MCF 10A (cell line): ENCODE measurements at places on chromosomes 6 and 20.

DNA sequence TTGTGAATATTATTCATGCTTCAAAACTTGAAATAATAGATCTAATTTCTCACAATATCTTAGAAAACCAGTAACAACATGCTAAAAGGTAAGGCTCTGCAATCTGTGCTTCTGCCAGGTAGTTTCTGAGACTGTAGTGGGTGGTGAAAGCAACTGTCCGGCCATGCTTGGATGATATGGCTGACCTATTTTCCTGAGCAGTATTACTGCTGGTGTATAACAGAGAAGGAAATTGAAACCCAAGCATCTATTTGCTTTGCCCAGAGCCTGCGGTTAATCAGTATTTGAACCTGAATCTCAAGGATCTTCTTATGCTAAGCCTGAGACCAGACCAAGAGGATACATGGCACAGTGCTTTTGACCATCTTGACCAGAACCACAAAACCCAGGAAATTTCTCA, 563.8 kb downstream of the COL12A1 start:
- DNase-seq: no peak

DNA sequence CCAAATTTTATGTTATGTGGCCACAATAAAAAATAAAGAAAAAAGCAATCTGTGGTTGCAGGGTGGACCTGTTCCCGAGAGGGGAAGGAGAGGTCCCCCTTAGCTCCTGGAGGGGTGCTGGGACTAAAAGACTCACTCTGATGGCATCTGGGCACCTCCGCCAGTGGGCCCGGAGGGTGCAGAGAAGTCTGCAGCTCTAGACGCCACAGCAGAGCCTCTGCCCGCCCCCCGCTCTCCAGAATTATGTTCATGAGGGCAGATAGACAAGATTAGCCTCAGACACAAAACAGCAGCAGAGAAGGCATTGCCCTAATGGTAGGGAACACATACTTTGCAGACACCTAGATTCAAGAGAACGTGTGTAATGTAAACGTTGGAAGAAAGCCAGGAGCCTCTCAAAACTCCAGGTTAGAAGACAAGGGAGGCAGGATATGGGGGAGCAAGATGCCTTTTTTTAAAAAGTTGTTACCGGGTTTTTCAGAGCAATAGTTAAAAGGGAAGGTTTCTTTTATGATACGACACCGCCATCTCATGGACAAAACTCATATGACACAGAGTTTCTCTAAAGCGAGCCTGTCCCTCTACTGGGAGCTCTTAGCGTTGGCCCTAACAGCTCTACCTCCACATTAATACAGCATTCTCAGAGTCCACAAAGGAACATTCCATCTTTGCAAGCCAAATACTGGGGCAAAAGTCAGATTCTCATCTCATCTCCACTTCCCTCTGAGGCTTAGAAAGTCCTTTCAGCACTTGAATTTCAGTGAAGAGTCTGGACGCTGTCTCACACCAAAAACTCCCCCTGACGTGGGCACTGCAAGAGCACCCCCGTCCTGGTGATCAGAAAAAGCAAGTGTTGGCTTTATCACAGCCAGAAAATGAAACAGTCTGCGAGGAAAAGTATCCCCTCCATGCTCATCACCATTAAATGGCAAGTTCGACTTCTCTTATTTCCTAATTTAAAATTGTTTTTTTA, 47.2 kb downstream of the FOXF2 start:
- peak; percentile 78 for DNase-seq

- DNase-seq: no peak
Measured at GRCh38 chr6:170174771-170175643, 115.9 kb downstream of the DLL1 start.

DNA sequence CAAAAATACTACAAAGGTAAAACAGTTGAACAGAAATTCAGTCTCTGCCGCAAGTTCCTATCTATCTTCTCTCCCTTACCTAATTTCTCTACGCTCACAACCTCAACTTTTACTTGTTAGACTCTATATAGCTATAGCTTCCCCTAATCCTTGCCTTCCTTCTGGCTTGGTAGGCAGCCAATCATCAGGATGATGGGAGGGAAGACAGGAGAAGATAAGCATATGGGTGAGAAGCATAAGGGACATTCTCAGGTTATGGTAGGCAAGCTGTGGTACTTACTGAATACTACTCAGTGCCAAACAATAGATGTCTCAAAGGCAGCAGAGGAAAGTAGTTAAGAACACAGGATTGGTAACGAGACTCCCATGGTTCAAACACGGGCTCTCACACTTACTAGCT, 7.8 kb downstream of the CCNC start:
- no peak for DNase-seq

- DNase-seq: no peak
Measured at GRCh38 chr6:121823437-121823851, 388.0 kb downstream of the GJA1 start.
